Fibroblast of villous mesenchyme (primary cell): ENCODE measurements at places on chromosomes 11 and 22. TPM values are rescaled to one million over a fixed set of nuclear protein-coding genes. Genes with fewer than 3 reads are reported as not detected.

OR52E8 gene
- total RNA-seq, result not detected in 2 replicates

TSPAN32 gene
- total RNA-seq, result under 0.01 and 0.43 TPM in 2 replicates

C22orf23 gene
- total RNA-seq, result 0.32 TPM in 1 of 2 replicates, not detected in the other

PIWIL4 gene
- 0.64 and 0.86 TPM in 2 replicates for total RNA-seq

PKNOX2 gene
- total RNA-seq, result 0.86 and 2.9 TPM in 2 replicates

BATF2 gene
- 0.86 and 1.3 TPM in 2 replicates for total RNA-seq
